LHCN-M2 (cell line): ENCODE measurements at places on chromosomes 1 and 21. TPM values are rescaled to one million over a fixed set of nuclear protein-coding genes. Genes with fewer than 3 reads are reported as not detected.

VWA5B1 gene
- not detected in 2 replicates for total RNA-seq

PGLYRP3 gene
- not detected in 2 replicates for total RNA-seq

SPATA1 gene
- total RNA-seq = 0.63 TPM in 1 of 2 replicates, not detected in the other

FCRL3 gene
- not detected in 2 replicates for total RNA-seq

PER3 gene
- total RNA-seq = 2.5 and 3.1 TPM in 2 replicates

DDR2 gene
- total RNA-seq = 55.3 and 73.1 TPM in 2 replicates

HES4 gene
- total RNA-seq = 2.4 and 2.9 TPM in 2 replicates

GRHL3 gene
- total RNA-seq = not detected in 2 replicates

PRRX1 gene
- 3.5 and 3.7 TPM in 2 replicates for total RNA-seq

TAS1R1 gene
- 1.2 and 2.5 TPM in 2 replicates for total RNA-seq

AMY1B gene
- not detected in 2 replicates for total RNA-seq

CFHR2 gene
- not detected in 2 replicates for total RNA-seq

B3GALNT2 gene
- total RNA-seq = 30.3 and 31.1 TPM in 2 replicates

USP24 gene
- 21.4 and 23.7 TPM in 2 replicates for total RNA-seq

CFH gene
- 133 and 165 TPM in 2 replicates for total RNA-seq

SSR2 gene
- total RNA-seq = 229 and 351 TPM in 2 replicates

TEX38 gene
- total RNA-seq = 0.17 TPM in 1 of 2 replicates, not detected in the other

LRRC71 gene
- total RNA-seq = not detected in 2 replicates

A3GALT2 gene
- 0.51 TPM in 1 of 2 replicates, not detected in the other for total RNA-seq

JAM2 gene
- total RNA-seq = 5.6 and 6.0 TPM in 2 replicates

AIRE gene
- total RNA-seq = not detected in 2 replicates

TDRD5 gene
- total RNA-seq = not detected in 2 replicates

PEX19 gene
- 81.8 and 83.7 TPM in 2 replicates for total RNA-seq

RPL11 gene
- 700 and 757 TPM in 2 replicates for total RNA-seq
